ENCODE measurements at places on chromosomes 4 and X.
A peak's percentile ranks its signal among the peaks of the same experiment; 100 is the strongest.

DNA sequence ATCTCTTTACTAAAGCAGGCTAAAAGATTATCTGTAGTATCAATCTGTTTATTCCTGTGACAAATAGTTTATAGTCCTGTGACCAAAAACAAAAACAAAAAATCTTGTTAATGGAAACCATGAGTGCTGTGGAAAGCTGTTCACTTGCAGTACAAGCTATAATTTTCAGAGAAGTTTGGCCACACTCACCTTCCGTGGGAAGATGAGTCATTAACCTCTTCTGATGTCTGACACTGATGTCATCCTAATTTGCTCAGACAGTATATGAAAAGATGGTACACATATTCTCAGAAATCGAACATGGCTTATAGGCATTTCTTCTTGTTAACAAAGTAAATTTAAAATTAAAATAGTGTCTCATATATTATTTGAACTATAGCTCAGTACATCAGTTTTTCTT lies 19.9 kb upstream of the ENPP6 start:
- H3K36me3 ChIP-seq: no peaks in the 10 kb centered on the region
- no peak overlapping the region for H3K4me3 ChIP-seq
- H3K4me1 ChIP-seq: no peaks in the 10 kb centered on the region

GRCh38 chrX:776061-776460 lies 145.5 kb downstream of the SHOX start:
- no peak overlapping the region for H3K27ac ChIP-seq
- H3K4me1 ChIP-seq: no peaks in the 10 kb centered on the region
- DNase-seq: no peak
- H3K27me3 ChIP-seq: no peaks in the 10 kb centered on the region

DNA sequence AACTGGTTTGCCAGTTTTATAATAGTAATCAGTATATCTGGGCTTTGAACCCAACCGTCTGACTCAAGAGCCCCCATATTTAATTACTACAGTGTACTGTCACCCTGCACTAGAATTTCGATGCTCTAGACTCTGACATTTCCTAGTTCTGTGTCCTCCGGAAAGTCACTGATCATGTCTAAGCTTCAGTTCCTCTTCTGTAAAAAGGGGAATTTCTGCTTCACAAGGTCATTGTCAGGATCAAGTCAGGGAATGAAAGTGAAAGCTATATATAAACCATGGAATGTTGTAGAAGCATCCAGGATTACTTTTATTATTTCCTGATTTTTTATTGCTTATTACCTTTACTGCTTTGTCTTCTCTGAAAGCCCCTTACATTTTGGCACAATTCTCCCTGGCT lies 4.0 kb upstream of the KCNIP4 start:
- no peaks in the 10 kb centered on the region for H3K36me3 ChIP-seq
- H3K27me3 ChIP-seq: peaks cover 8% of the 10 kb centered on the region
- no peak for DNase-seq
- H3K27ac ChIP-seq: no peak overlapping the region

- no peak overlapping the region for H3K4me3 ChIP-seq
- no peaks in the 10 kb centered on the region for H3K4me1 ChIP-seq
- no peak for DNase-seq
- H3K36me3 ChIP-seq: no peaks in the 10 kb centered on the region
These were observed 8.4 kb upstream of the TMEM144 start for GRCh38 chr4:158201876-158202275.

GRCh38 chr4:72627723-72628122 lies 58.7 kb upstream of the ADAMTS3 start:
- no peaks in the 10 kb centered on the region for H3K36me3 ChIP-seq
- H3K4me1 ChIP-seq: no peaks in the 10 kb centered on the region
- no peak overlapping the region for H3K4me3 ChIP-seq

DNA sequence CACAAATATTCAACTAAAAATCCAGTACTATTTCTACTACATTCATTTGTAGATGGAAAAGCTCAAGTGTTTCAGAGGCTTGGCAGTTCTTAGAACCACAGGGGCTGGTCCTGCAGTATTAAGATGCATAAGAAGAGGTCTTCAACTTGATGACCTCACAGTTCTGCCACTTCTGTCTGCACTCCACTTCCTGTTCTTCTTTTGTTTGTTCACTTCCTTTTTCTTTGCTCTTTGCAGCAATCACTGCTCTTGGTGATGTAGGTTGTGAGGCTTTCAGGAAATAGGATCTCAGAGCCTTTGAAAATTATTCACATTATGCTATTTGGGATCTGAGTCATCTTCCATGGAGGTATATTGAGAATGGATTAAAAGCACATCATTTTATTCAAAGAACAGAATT lies 602.0 kb upstream of the CPEB2 start:
- no peak for DNase-seq
- no peaks in the 10 kb centered on the region for H3K27me3 ChIP-seq
- H3K4me3 ChIP-seq: no peak overlapping the region
- no peaks in the 10 kb centered on the region for H3K4me1 ChIP-seq
- no peaks in the 10 kb centered on the region for H3K36me3 ChIP-seq
- H3K27ac ChIP-seq: no peak overlapping the region

- no peaks in the 10 kb centered on the region for H3K36me3 ChIP-seq
- H3K27ac ChIP-seq: no peak overlapping the region
- no peaks in the 10 kb centered on the region for H3K4me1 ChIP-seq
- no peaks in the 10 kb centered on the region for H3K27me3 ChIP-seq
- H3K4me3 ChIP-seq: no peak overlapping the region
These were observed 834.7 kb downstream of the RAPGEF2 start for GRCh38 chr4:159937595-159937994.

DNA sequence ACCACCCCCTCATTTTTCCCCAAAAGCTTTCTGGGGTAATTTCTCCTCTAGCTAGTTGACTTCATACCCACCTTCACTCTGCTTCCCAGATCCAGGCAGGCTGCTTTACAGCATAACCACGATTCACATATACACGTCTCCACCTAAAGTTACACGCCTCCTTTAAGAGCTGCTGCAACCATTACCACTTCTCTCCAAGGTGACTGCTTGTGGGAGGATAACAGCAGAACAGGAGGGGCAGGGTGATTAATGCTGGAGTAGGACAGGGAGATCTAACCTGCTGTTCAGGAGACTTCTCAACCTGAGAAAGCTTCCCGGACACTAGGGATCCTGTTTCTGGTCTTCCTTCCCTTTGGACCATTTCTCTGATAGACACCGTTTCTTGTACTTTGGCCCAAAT lies 77.4 kb downstream of the MGST2 start:
- H3K4me1 ChIP-seq: peaks cover 7% of the 10 kb centered on the region
- no peak overlapping the region for H3K4me3 ChIP-seq
- no peak overlapping the region for H3K27ac ChIP-seq
- no peak for DNase-seq
- H3K27me3 ChIP-seq: no peaks in the 10 kb centered on the region
- no peaks in the 10 kb centered on the region for H3K36me3 ChIP-seq

- no peak overlapping the region for H3K27ac ChIP-seq
- no peak overlapping the region for H3K4me3 ChIP-seq
- DNase-seq: peak; percentile 67
- H3K27me3 ChIP-seq: no peaks in the 10 kb centered on the region
- H3K4me1 ChIP-seq: no peaks in the 10 kb centered on the region
These were observed 28.5 kb upstream of the MANBA start for GRCh38 chr4:102789317-102789717.

- no peaks in the 10 kb centered on the region for H3K36me3 ChIP-seq
- no peak for DNase-seq
- H3K4me1 ChIP-seq: no peaks in the 10 kb centered on the region
These were observed 1.6 kb upstream of the UNC5C start for GRCh38 chr4:95550115-95550987.

GRCh38 chr4:73208376-73208775 lies 50.2 kb downstream of the ANKRD17 start:
- H3K27me3 ChIP-seq: no peaks in the 10 kb centered on the region
- peak; percentile 79 for DNase-seq
- H3K36me3 ChIP-seq: no peaks in the 10 kb centered on the region
- peak overlapping the region; percentile 20 for H3K27ac ChIP-seq

- no peaks in the 10 kb centered on the region for H3K36me3 ChIP-seq
- no peak overlapping the region for H3K27ac ChIP-seq
These were observed 103.8 kb upstream of the QRFPR start for GRCh38 chr4:121484633-121485032.

DNA sequence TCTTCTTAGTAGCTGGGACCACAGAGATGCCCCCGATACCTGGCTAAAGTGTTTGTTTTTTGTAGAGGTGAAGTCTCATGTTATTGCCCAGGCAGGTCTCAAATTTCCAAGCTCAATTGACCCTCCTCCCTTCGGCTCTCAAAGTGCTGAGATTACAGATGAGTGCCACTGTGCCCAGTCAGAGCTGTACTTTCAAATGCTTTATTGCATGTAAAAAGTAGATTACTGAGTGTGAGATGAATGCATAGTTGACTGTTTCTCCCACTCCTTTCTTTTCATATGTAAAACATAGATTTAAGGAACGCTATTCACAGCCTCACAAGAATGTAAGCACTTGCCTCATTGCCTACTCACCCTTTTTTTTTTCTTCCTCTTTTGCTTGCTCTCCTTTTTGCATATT lies 984.4 kb upstream of the PABPC4L start:
- no peaks in the 10 kb centered on the region for H3K36me3 ChIP-seq
- no peaks in the 10 kb centered on the region for H3K27me3 ChIP-seq
- no peaks in the 10 kb centered on the region for H3K4me1 ChIP-seq
- H3K27ac ChIP-seq: no peak overlapping the region
- no peak overlapping the region for H3K4me3 ChIP-seq

DNA sequence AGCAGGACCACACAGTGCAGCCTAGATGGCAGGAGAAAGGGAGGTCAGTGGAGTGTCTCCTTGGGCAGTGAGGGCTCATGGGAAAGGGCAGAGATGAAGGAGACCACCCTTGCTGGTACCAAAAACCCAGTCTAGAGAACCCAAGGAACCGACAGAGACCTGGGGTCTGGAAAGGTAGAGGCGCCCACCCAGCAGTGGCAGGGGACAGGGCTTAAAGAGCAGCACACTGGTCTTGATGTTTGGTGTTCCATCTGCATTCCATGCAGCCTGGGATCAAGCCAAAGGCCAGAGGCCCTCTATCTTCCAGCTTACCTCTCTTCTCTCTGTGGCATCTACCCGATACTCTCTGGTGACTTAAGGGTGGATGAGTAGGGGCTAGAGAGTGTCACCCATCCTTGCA lies 127.5 kb downstream of the PJA1 start:
- H3K27ac ChIP-seq: no peak overlapping the region
- H3K4me1 ChIP-seq: no peaks in the 10 kb centered on the region
- no peaks in the 10 kb centered on the region for H3K27me3 ChIP-seq
- H3K36me3 ChIP-seq: no peaks in the 10 kb centered on the region
- DNase-seq: no peak

DNA sequence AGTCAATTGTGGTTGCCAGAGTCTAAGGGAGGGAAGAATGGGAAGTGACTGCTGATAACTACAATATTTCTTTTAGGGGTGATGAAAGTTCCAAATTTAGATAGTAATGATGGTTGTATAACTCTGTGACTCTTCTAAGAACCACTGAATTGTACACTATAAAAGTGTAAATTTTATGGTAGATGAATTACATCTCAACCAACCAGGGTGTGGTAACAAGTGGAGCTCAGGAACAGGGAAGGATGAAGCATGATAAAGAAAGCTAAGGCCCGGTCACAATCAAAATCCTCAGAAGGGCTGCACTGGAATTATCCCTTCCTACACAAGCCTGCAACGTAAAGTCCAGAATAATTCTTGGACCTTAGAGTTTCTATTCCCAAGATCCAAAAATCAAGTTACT lies 143.2 kb downstream of the PPARGC1A start:
- no peak for DNase-seq
- H3K27ac ChIP-seq: no peak overlapping the region
- H3K4me3 ChIP-seq: no peak overlapping the region

DNA sequence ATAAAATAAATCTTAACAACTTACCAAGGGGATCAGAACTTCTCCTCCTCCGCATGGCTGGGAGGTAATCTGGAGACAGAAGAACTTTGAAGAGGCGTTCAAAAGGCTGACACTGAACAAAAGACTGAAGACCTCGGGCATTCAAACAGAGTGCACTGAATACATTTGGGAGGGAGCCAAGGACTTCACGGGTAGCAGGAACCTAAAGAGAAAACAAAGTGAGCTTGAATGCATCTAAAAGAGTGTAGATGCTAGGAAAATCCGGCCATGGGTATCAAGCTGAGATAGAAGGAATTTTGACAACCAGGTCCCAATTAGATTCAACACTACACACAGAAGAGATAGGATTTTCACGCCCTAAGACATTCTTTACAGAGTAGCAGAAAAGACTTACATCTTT lies 69.6 kb downstream of the HUWE1 start:
- no peaks in the 10 kb centered on the region for H3K27me3 ChIP-seq
- no peak for DNase-seq
- H3K4me1 ChIP-seq: no peaks in the 10 kb centered on the region
- peaks cover 9% of the 10 kb centered on the region for H3K36me3 ChIP-seq
- H3K27ac ChIP-seq: no peak overlapping the region

DNA sequence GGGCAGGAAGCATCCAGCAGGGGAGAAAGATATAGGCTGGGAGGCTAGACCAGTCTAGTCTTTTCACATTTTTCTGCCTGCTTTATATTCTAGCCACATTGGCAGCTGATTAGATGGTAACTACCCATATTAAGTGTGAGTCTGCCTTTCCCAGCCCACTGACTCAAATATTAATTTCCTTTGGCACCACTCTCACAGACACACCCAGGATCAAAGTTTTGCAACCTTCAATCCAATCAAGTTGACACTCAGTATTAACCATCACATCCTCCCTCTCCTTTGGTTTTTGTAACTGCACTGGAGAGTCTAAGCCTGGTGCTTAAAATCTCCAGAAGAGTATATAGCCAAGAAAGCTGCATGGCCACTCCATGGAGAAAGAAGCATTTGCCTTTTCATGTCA lies 560.4 kb downstream of the GRXCR1 start:
- H3K36me3 ChIP-seq: no peaks in the 10 kb centered on the region
- no peaks in the 10 kb centered on the region for H3K4me1 ChIP-seq
- no peak for DNase-seq
- H3K4me3 ChIP-seq: no peak overlapping the region

GRCh38 chr4:19327364-19327763 lies 924.3 kb upstream of the SLIT2 start:
- H3K27ac ChIP-seq: no peak overlapping the region
- H3K36me3 ChIP-seq: no peaks in the 10 kb centered on the region
- no peaks in the 10 kb centered on the region for H3K4me1 ChIP-seq

- H3K27ac ChIP-seq: no peak overlapping the region
- no peak for DNase-seq
- no peaks in the 10 kb centered on the region for H3K27me3 ChIP-seq
- no peaks in the 10 kb centered on the region for H3K4me1 ChIP-seq
- no peak overlapping the region for H3K4me3 ChIP-seq
These were observed 4.5 kb upstream of the MAGEA11 start for GRCh38 chrX:149707147-149707901.

DNA sequence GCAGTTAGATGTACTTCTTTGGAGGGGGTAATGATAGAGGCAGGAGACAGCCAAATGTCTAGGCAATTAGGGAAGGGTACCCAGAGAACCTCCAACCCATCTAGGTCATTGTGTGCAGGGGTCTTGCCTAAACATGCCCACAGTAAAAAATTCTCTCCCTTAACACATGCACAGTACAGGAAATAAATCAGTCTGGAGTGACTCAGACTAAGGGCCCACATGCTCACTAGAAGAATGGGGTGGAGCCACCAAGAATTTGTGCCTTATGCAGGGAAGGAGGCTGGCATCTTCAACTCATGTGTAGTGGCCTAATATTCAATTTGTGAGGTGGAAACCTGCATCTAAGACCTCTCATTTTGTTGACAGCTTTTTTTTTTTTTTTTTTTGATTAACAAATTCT lies 945.3 kb upstream of the GRIA3 start:
- no peak overlapping the region for H3K4me3 ChIP-seq
- H3K36me3 ChIP-seq: no peaks in the 10 kb centered on the region
- H3K27ac ChIP-seq: no peak overlapping the region
- DNase-seq: no peak
- H3K4me1 ChIP-seq: no peaks in the 10 kb centered on the region
- H3K27me3 ChIP-seq: no peaks in the 10 kb centered on the region

Measured in fibroblast of lung (primary cell).